ENCODE measurements at places on chromosomes 2 and 18. TPM values are rescaled to one million over a fixed set of nuclear protein-coding genes. Genes with fewer than 3 reads are reported as not detected.

The G6PC2 gene
- total RNA-seq, result not detected

The DUSP28 gene
- total RNA-seq, result 1.5 TPM

The DPP10 gene
- total RNA-seq, result 3.3 TPM

The CKAP2L gene
- total RNA-seq, result 5.5 TPM

The RFTN2 gene
- 27.2 TPM for total RNA-seq

- H3K4me3 ChIP-seq, result no peak overlapping the region
- DNase-seq, result no peak
- H3K27me3 ChIP-seq, result no peaks in the 10 kb centered on the region
- no peak overlapping the region for H3K27ac ChIP-seq
- no peaks in the 10 kb centered on the region for H3K4me1 ChIP-seq
- H3K36me3 ChIP-seq, result no peaks in the 10 kb centered on the region
Observed at GRCh38 chr2:7634409-7634808, 717.2 kb downstream of the RNF144A start.

DNA sequence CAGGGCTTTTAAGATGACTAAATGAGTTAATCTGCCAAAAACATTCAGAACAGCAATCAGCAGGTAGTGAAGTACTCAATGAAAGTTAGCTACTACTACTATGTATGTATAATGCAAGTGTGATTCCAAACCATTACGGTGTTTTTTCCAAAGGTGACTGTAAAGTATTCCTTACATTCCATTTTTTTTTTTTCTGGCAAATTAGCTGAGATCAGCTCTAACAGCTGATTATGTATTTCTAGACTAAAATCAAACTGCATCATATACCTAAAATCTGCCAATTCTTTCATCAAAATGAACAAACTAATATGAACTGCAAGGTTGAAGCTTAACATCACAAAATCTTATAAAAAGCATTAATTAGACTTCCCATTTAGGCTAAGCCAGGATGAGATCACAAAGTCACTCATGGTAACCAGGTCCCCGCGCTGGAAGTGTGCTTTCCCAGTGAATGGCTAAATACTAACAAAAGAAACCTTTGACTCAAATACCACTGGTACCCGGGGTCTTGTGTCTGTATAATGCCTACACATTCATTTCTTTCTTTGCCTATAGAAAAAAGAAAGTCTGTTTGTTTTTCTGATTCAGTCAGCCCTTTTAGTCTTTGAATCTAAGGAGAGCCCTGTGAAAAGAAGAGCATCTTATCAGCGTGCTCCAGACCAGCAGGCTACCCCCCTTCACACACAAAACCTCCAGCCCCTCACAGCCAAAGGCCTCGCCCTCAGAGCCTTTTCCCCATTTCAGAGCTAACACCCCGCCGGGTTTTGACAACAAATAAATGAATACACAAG, 88.3 kb downstream of the RBMS1 start:
- H3K4me1 ChIP-seq, result peaks cover 70% of the 10 kb centered on the region
- peaks cover 22% of the 10 kb centered on the region for H3K27me3 ChIP-seq
- peak overlapping the region; percentile 98 for H3K4me3 ChIP-seq
- H3K27ac ChIP-seq, result peak overlapping the region; percentile 83
- H3K36me3 ChIP-seq, result peaks cover 16% of the 10 kb centered on the region
- no peak for DNase-seq

GRCh38 chr2:47221946-47222345, 66.8 kb upstream of the STPG4 start:
- no peak overlapping the region for H3K4me3 ChIP-seq
- H3K36me3 ChIP-seq, result no peaks in the 10 kb centered on the region
- DNase-seq, result no peak
- peaks cover 21% of the 10 kb centered on the region for H3K4me1 ChIP-seq

- H3K27ac ChIP-seq, result no peak overlapping the region
- DNase-seq, result no peak
- no peaks in the 10 kb centered on the region for H3K36me3 ChIP-seq
Observed at GRCh38 chr2:12932192-12932591, 215.5 kb downstream of the TRIB2 start.

DNA sequence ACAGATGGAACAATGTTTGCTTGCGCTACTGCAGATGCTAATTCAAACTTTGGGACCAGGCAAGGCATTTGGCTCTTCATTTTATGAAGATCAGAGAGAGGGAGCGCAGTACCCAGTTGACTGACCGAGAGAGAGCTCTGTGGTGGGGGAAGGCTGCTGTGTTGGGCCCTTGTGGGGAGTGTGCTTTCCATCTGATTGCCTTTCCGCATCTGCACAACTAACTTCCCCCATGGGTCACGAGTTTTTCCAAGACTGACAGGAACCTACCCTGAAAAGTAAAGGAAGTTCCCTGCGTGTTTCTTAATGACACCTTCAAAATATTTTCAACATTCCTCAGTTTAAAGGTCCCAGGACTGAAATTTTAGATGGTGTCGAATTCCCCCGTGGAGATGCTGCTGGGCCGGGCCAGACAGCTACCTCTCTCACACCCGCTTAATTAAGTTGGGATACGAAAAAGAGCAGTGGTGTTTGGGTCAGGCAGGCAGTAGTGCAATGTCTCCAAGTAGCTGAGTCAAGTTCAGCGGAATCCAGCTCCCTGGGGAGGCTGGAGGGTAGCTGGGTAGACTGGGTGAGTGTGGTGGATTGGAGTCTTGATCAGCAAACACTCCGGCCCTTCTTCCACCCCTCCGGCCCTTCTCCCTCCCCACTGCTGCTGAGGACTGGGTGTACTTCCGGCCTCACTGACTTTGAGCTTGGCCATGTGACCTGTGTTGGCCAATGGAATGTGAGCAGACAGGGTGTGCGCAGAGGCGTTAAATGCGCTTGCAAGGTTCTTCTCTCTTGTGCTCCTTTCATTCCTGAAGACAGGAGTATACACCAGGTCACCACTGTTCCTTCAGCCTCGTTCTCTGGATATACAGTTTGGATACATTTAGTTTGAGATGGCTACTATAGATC, 2.3 kb upstream of the ARHGAP25 start:
- H3K4me3 ChIP-seq, result no peak overlapping the region
- H3K27ac ChIP-seq, result no peak overlapping the region
- DNase-seq, result no peak
- peaks cover 2% of the 10 kb centered on the region for H3K27me3 ChIP-seq

GRCh38 chr2:103773884-103774283, 1012.1 kb downstream of the TMEM182 start:
- H3K27me3 ChIP-seq, result peaks cover 1% of the 10 kb centered on the region
- H3K27ac ChIP-seq, result no peak overlapping the region
- H3K4me3 ChIP-seq, result no peak overlapping the region
- no peaks in the 10 kb centered on the region for H3K4me1 ChIP-seq

- no peak overlapping the region for H3K4me3 ChIP-seq
- H3K4me1 ChIP-seq, result peaks cover 31% of the 10 kb centered on the region
- H3K27ac ChIP-seq, result no peak overlapping the region
- H3K27me3 ChIP-seq, result peaks cover 2% of the 10 kb centered on the region
Observed at GRCh38 chr2:16102976-16103380, 162.6 kb downstream of the MYCN start.

DNA sequence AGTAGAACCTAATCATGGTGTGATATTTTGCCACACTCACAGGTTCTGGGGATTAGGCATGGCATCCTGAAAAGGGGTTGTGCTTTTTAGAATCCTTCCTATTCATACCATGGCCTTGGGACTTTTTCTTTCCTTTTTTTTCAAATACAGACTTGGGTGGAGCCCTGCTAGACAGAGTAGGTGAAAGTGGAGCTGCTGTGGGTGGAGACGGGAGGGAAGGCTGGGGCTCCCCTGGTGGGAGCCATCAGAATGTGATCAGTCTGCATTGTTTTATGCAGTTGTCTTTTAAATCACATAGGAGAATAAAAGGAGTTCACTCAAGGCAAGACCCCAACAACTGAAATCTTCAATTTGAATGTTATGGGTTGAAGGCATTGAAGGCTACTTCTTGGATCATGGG, 130.2 kb downstream of the VAPA start:
- H3K27me3 ChIP-seq, result no peaks in the 10 kb centered on the region
- no peaks in the 10 kb centered on the region for H3K4me1 ChIP-seq
- peaks cover 4% of the 10 kb centered on the region for H3K36me3 ChIP-seq
- H3K27ac ChIP-seq, result no peak overlapping the region
- H3K4me3 ChIP-seq, result no peak overlapping the region

GRCh38 chr2:79977792-79978191, 326.8 kb downstream of the LRRTM1 start:
- no peak overlapping the region for H3K27ac ChIP-seq
- H3K36me3 ChIP-seq, result no peaks in the 10 kb centered on the region
- no peak for DNase-seq
- H3K4me1 ChIP-seq, result peaks cover 10% of the 10 kb centered on the region
- no peaks in the 10 kb centered on the region for H3K27me3 ChIP-seq

- no peak overlapping the region for H3K4me3 ChIP-seq
- H3K27ac ChIP-seq, result no peak overlapping the region
- no peaks in the 10 kb centered on the region for H3K36me3 ChIP-seq
- DNase-seq, result no peak
- peaks cover 1% of the 10 kb centered on the region for H3K27me3 ChIP-seq
Observed at GRCh38 chr18:59536166-59536565, 161.1 kb downstream of the CCBE1 start.

DNA sequence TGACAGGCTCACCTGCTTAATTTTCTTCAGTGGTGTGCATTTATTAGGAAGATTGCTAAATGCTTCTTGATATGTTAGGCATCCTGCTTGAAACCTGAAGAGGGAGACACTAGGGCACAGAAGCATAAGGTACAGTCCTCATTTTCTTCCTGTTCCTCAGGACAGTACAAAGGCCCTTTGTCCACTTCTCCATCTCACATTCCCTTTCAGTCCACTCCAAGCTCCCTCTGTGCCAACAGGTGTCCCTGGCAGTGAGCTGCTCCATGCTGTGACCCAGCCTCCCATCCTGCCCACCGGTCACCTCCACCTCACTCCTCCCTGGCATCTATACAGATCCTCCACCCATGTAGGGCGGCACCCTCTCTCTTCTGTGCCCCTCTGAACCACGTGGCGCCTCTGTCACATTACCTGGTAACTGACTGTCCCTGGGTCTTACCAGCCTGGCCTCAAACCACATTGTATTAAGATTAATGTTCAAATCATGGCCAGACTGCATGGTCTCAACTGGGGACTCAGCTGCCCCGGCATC, 162.8 kb downstream of the VAPA start:
- H3K4me3 ChIP-seq, result no peak overlapping the region
- DNase-seq, result no peak
- H3K36me3 ChIP-seq, result no peaks in the 10 kb centered on the region

DNA sequence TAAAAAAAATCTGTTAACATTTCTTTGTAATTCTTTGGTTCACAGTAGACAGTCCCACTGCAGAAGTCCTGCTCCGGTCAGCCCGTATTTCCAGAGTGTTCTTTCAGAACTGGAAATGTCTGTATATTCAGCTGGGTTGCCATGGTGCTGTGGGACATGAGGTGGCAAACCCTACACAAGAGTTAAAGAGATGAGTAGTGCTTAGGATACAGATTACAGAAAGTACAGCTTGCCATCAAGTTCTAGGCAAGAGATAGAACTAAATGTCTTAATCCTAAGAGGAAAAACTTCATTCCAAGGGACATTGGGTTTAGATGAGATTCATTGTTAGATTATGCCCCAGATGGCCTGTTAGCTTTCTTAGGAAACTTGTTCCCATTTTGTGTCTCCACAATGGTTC, 60.1 kb downstream of the FMNL2 start:
- H3K4me1 ChIP-seq, result peaks cover 10% of the 10 kb centered on the region
- DNase-seq, result no peak
- no peak overlapping the region for H3K4me3 ChIP-seq
- H3K27ac ChIP-seq, result no peak overlapping the region

DNA sequence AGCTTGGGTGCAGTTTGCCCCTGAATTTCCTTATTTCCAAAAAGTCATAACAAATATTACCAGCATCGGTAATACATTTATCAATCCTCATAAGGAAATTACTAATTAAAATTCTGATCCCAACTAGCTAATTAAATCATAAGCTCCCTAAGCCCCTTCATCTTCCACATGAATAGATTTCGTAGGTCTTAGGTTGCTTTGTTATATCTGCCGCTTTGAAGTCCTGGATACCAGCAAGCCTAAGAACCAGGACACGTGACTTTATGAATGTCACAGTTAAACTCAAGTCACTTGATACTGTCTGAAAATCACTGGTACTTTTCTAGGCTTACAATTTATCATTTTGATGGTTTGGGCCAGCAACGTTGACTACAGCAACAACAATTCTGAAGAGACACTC, 134.8 kb upstream of the CAVIN2 start:
- peaks cover 19% of the 10 kb centered on the region for H3K4me1 ChIP-seq
- no peak overlapping the region for H3K27ac ChIP-seq
- no peaks in the 10 kb centered on the region for H3K27me3 ChIP-seq
- no peak for DNase-seq
- H3K4me3 ChIP-seq, result no peak overlapping the region

- no peak overlapping the region for H3K27ac ChIP-seq
- peaks cover 11% of the 10 kb centered on the region for H3K36me3 ChIP-seq
Observed at GRCh38 chr18:74155276-74155675, 7.0 kb downstream of the TIMM21 start.

DNA sequence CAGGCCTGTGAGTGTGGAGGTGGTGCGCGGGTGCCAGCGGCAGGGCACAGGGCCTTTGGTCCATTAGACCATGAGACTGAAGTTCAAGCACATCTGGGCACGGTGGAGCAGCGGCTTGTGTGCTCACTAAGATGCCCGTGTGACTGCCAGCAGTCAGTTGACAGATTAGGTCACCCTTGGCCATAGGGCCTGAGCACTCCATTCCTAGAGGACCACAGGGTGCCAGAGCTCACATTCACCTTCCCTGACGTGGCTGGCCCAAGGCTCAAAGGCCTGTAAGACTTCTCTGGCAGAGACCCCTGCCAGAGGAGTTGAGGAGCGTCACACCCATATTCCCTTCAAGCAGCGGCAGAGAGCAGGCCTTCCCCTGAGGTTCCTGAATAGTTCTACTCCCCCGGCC, 650 bp downstream of the LHCGR start:
- H3K4me1 ChIP-seq, result peaks cover 4% of the 10 kb centered on the region
- no peak overlapping the region for H3K27ac ChIP-seq
- no peak for DNase-seq
- H3K36me3 ChIP-seq, result no peaks in the 10 kb centered on the region
- peaks cover 9% of the 10 kb centered on the region for H3K27me3 ChIP-seq

DNA sequence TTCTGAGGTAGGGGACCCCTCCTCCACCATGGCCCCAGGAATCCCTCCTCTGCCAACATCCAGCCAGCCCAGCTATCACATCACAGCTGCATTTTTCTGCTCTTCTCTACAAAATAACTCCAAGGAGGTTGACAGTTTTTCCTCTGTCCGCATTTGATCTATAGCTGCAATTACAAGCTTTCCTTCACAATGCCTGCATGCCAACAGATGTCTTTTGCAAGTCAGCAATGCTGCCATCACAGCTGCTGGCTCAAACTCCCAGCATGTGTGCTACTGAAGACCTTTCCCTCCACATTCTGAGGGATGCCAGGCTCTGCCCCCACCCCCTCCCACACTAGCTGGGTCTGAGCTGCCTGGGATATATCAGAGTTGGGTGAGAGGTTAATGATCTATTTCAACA, 51.7 kb downstream of the MCFD2 start:
- H3K4me3 ChIP-seq, result no peak overlapping the region
- H3K27ac ChIP-seq, result no peak overlapping the region
- peaks cover 9% of the 10 kb centered on the region for H3K4me1 ChIP-seq
- H3K27me3 ChIP-seq, result peaks cover 8% of the 10 kb centered on the region
- no peak for DNase-seq

- H3K36me3 ChIP-seq, result peaks cover 23% of the 10 kb centered on the region
- no peak overlapping the region for H3K27ac ChIP-seq
- no peak for DNase-seq
- peak overlapping the region; percentile 59 for H3K4me3 ChIP-seq
- peaks cover 6% of the 10 kb centered on the region for H3K27me3 ChIP-seq
- peaks cover 78% of the 10 kb centered on the region for H3K4me1 ChIP-seq
Observed at GRCh38 chr18:48942086-48942485, 8.7 kb downstream of the SMAD7 start.

- no peak overlapping the region for H3K4me3 ChIP-seq
- H3K4me1 ChIP-seq, result peaks cover 9% of the 10 kb centered on the region
- no peak overlapping the region for H3K27ac ChIP-seq
- no peaks in the 10 kb centered on the region for H3K36me3 ChIP-seq
Observed at GRCh38 chr2:208407667-208408066, 1.1 kb downstream of the PTH2R start.
